Stimulated activated naive CD4-positive, alpha-beta T cell (primary cell): ENCODE measurements at places on chromosomes 12 and 14.

GRCh38 chr12:7113389-7113871, 4.4 kb upstream of the C1RL start:
- DNase-seq = peak; percentile 56

DNA sequence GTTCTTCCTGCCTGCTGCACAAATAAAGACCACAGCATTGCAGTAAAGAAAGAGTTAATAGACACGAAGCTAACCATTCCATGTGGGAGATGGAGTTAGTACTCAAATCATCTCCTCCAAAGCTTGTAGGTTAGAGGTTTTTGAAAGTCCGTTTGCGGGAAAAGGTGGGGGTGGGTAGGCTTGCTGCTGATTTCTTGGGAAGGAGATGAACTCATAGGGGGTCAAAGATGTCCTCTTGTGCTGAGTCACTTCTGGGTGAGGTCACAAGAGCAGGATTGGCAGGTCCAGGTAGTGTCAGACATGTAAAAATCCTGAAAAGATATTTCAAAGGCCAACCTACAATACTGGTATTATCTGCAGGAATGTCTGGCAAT, 66.4 kb downstream of the PTHLH start:
- no peak for DNase-seq

DNA sequence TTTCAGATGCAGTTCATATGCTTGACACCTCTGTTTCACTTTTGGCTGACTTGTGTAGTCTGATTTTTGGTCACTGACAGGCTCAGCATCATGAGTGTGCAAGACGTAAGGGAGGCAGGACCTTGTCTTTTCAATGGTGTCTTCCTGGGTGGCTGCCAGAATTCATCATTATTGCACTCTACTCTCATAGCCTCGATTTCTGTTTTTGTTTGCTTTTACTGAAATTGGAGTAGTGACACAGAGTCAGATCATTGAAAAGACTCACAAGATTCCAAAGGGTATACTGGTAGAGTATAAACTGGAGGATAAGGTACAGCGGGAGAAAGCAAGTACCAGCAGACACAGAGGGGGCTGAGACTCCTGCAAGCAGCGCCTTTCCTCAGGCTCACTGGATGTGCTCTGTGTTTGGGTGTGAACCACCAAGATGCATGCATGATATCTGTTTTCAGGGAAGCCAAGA, 126.3 kb upstream of the FGD4 start:
- no peak for DNase-seq

DNA sequence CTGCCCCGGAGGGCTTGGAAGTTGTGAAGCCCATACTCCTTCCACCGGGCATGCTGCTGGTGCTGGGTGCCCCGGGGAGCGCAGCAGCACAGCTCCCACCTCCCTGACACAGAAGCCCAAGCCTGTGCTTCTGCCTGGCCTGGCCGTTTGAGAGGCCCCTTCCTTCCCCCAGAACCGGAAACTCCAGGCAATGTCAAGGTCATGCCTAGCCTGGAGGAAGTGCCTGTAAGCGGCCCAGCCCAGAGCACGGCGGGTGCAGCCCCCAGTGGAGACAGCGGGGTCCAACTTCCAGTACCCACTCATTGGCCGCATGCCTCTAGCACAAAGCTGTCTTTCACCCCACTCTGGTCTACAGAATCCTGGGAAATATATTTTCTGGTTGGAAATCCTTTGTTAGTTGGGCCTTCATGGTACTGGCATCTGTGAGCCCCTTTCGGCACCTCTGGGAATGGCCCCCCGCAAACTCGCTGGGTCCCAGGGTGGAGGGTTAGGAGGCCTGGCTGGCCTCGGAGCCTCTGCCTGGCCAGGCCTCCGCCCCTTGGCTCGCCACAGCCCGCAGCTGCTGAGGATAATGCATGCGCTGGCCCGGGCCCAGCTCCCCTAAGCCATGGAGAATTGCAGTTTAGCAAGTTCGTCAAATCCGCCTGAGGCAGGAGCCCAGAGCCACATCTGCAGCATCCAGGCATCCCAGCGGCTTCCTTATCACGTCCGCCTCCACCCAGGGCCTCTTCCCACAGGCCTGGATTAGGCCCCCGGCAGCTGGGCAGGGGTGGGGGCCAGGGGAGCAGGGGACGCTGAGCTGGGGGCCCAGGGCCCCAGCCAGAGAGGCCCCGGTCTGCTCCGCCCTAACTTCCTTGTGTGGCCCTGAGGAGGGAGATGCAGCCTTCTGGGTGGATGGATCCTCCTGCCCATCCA, 48.9 kb upstream of the DLK1 start:
- no peak for DNase-seq

GRCh38 chr12:88889326-88890110, 309.2 kb upstream of the KITLG start:
- DNase-seq = no peak

DNA sequence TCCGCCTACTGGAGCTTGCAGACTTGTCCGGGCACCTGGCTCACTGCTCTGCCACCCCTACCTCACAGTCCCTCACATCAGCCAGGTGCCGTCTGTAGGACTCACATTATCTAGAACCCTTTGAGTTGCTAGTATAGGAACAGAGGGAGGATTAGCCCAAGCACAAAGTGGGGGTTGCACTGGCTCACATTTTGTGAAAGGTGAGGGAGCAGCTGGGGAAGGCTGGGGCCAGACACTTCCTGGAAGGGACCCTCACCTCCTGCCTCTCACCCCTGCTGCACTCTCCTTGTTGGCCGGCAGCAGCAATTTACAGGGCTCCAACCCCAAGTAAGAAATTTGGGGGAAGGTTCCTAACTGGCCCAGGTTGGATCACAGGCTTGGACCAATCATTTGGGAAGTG, 1031.6 kb downstream of the BCL11B start:
- no peak for DNase-seq

DNA sequence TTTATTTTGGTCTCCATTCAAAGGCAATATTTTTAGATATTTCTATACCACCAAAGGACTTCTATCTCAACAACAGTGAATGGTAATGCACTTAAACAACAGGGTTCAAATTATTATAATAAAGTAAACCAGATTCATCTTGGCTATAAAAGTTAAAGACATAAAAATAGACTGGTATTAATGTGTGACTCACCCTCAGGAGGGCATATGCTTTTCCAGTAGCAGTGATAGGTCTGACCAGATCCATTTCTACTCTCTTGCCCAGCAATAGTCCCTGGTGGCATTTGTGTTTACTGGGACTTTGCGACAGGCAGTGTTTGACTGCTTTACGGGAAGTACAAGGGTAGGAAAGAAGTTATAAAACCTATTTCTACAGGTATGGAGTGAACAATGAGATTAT, 353.2 kb upstream of the ATP2B1 start:
- no peak for DNase-seq

DNA sequence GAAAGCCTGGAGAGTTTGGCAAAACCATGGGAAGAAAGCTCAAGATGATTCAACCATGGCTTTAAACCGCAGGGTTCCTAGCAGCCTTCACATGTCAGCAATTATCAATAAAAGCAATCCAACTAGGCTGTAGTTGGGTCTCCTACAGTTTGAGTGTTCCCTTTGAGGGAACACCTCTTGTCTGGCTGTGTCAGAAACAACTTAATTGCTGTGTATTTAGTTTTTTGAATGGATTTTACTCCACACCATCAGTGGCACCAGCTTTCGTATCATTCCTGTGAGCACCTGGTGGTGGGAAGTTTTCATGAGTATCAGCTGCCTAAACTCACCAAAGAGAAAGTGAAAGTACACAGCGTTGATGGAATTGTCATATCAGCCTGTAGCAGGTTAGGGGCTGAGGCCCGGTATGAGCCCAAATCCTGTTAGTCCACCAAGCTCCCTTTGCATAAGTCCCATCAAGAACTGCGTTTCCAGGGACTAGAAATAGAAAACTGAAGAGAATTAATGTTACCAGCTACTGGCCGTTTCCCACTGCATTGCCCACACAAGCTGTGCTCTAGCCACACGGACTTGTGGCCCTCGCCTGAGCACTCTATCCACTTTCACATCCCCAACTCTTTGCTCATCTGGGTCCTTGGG, 10.9 kb upstream of the IL26 start:
- DNase-seq = peak; percentile 67

DNA sequence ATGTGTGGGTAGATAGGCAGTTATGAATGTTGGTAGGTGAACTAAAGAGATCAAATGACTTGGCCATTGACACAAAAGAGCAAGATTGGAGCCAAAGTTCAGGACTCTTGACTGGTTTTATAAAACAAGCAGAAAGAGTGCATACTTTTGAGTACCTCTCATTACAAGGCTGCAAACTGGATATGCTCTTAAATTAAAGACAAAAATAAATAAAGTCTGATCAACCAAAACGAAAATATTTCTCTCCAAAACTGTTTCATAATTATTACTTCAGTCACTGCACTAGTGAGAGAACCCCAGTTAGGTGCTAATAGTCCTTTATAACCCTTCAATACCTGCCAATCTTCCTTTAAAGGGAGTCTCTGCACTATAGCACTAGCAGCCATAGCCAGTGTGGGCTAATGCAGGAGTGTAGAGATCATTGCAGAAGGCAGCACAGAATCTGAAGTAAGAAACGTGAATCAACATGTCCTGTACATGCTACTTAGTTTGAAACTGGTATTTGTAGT, 147.1 kb downstream of the FOXA1 start:
- DNase-seq = no peak
